GM23338 (cell line): ENCODE measurements at places on chromosomes 12 and 14.

DNA sequence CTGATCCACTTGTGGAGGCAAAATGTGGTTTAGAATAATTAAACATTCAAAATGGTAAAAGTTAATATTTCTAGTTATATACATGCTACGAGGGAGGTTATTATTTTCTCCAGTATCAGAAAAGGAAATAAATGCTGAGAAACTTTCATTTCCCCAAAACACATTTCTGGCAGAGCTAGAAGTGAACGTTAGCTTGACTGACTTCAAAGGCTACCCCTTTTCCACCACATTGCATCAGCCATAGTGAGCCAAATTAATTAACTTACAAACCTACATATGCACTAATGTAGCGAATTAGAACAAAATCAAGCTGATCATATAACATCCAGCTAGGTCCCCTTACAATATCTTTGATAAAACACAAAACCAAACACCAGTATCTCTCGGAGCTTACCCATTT is 49.3 kb upstream of the RERGL start:
- no peak for DNase-seq

DNA sequence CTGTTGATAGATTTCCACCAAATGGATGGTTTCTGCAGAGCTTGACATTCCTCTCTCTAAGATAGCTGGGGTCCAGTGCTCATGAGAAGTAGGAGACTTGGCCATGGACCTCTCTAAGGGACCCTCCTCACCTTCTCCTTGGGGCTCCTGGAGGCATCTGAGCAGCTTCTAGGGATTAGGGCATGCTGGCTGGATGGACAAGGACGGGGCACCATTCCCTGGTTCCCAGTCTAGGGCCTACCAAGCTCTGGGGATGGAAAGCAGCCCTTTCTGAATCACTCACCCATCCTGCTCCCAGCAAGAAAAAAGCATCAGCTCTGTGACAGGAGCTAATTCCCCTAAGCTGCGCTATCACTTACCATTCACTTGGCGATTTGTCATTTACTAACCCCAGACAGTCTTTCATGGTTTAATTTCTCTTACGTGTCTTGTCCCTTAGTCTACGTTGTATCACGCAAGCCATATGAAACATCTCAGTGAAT is 39.5 kb downstream of the VWF start:
- DNase-seq, result no peak

- DNase-seq, result no peak
These were observed 435.8 kb downstream of the NRXN3 start for GRCh38 chr14:78605897-78606500.

DNA sequence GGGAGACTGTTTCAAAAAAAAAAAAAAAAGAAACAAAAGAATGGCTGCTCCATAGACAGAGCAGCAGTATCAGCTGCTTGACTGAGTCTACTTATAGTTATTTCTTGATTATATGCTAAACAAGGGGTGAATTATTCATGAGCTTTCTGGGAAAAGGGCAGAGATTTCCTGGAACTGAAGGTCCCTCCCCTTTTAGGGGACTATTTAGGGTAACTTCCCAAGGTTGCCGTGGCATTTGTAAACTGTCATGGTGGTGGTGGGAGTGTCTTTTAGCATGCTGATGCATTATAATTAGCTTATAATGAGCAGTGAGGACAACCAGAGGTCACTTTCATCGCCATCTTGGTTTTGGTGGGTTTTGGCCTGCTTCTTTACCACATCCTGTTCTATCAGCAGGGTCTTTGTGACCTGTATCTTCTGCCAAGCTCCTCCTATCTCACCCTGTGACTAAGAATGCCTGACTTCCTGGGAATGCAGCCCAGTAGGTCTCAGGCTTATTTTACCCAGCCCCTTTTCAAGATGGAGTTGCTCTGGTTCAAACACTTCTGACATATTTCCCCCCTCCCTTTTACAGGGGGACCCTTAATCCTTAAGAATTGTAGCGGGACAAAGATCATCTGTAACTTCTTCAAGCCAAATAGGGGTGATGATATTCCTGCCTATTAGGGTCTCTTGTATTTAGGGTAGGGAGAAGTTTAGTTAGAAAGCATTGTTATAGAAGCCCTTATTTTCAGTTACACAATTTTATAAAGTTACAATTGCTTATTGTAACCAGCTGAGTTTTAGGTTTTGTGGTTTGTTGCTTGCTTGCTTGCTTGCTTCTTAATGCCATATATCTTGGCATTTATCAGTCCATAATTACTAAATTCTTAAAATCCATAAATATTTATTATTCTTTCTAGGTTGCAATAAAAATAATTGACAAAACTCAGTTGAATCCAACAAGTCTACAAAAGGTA is 42.5 kb downstream of the MARK3 start:
- DNase-seq, result peak; percentile 83

DNA sequence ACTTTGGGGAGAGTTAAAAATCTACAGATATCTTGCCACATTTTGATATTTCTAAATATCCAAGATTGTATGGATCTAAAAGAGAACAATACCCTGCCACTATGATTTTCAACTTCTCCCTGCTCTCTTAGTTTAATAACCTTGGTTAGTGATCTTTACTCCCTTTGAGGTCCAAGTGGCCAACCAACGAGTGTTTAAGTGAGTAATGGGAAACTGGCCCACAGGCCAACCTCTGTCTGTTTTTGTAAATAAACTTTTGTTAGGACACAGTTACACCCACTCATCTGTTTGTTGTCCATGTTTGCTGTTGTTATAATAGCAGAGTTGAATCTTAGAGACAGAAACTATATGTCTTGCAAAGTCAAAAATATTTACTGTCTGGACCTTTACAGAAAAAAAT is 30.9 kb upstream of the NKX2-1 start:
- no peak for DNase-seq

GRCh38 chr12:115259968-115260747 is 576.2 kb upstream of the TBX3 start:
- no peak for DNase-seq

- no peak for DNase-seq
These were observed 482.7 kb upstream of the RGS6 start for GRCh38 chr14:71449316-71450055.

DNA sequence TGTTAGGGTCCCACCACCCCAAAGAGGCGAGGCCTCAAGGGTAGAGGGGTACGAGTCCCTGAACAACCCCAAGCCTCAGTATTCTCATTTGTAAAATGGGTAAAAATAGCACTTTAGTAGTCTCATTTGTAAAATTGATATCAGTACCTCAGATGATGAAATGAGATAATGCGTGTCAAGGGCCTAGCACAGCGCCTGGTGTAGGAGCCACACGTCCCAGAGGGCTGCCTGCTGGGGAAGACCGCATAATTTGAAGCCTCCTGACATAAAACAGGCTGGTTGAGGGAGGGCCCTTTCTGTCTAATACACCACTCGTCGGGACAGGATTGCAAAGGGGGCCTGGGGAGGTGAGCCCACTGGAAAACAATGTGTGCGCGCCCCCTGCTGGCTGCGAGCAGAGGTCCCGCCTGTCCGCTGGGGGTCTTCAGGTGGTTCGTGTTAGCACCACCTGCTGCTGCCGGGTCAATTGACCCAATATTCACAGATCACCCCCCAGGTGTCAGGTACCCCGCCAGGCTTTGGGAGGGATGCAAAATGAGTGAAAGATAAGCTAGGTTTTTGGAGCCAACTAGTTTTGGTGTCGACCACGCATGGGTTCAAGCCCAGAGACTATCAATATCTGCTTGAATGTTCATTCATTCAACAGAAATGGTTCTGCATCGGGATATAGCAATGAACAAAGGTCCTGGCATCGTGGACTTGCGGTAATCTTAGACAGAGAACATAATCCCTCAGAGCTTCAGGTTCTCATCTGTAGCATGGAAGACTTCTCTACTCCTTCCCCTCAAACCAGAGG is 24.7 kb upstream of the IRF2BPL start:
- peak; percentile 92 for DNase-seq

GRCh38 chr12:49109641-49110463 is 795 bp downstream of the LMBR1L start:
- DNase-seq, result peak; percentile 75

- DNase-seq, result no peak
These were observed 1047.2 kb downstream of the SLC6A15 start for GRCh38 chr12:83865431-83865830.

- DNase-seq, result no peak
These were observed 385.3 kb upstream of the DDHD1 start for GRCh38 chr14:53538316-53538881.

DNA sequence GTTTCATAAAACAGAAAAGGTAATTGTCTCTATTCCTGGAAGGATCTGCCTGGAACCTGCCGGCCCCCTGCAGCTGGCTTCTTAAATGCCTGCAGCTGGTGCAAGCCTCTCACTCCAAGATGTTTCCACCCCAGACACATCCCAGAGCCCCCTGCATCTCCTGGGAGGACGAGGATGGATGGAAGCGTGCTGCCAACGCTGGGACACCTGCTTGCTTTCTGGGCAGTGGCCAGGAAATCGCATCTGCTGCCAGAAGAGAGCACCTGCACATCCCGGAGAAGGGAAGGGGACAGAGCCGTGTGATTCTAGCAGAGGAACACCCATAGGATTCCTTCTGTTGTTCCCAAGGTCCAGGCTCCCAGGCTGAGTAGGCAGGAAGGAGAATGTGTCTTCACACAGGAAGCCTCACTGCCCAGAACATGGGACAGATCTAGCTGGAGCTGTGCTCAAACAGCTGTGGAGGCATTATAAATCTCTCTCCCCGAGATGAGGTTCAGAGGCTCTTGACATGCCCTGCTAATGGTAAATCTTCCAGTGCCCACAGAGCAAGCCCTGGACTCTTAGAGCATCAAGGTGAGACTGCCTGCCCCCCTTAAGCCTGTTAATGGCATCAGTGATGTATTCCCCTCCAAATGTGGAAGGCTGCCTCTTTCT is 138.8 kb upstream of the MAP1LC3B2 start:
- DNase-seq, result no peak

DNA sequence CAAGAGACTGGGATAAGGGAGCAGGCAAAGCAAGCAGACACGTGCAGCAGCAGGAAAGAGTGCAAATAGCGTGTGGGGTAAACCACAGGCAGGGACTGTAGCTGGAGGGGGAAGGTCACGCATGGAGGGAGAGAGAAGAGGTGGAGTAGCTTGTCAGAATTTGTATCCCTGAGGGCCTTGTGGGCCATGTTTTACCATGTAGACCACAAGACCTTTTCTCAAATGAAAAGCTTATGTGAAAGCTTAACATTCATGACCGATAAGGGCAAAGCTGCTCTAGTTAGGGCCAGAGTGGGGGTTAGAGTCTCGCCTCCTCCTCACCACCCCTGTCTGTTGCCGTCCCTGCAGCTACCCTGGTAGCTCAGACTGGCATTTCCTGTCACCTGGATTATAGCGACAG is 152.9 kb upstream of the E2F7 start:
- no peak for DNase-seq

DNA sequence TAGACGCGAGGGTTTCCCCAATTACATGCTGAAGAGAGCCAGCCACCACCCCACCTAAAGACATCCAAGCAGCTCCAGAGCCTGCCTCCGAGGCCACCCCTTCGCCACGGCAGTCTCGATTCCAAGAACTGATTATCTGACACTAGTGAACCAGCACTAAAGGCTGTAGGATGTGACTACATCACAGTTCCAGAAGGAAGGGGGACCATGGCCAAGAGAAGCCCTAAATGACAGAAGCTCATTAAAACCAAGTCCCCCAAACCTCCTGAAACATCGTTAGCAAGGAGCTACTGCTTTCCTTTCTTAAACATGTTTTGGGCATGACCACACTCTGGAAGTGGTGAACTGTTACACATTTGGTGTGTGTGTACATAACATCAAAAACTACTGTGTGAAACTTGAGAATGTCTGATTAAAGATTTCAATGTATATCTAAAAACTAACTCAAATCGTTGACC is 88.2 kb downstream of the DUSP16 start:
- no peak for DNase-seq

DNA sequence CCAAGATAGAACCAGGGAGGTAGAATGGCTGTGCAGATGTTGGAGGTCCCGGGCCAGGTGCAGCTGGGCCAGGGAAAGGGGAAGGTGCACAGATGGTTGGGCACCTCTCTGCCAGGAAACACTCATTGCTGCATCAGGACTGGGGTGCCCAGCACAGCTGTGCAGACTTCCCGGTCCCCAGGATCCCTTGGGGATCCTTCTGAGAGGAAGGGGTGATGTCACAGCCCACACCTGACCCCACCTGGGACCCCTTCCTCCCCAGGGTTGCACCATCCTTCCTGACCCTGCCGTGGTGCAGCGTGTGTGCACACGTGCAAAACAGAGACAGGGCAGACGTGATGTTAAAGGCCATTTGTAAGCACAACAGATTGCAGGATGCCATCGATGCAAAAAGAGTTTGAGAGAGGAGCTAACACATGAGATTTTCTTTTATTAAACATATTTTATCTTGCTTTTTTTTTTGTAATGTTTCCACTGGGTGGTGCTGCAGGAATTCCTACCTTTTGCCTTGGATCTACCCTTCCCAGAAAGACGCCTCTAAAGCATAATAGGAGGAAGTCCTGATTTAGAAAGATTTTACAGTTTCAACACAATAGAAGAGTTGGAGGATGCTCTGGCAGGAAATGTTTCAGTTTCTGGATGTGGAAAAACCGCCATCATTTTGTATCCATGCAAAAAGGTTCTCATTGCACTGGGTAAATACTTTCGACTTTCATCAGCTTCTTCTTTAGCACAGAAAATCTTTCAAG is 14.8 kb downstream of the ELK3 start:
- no peak for DNase-seq

GRCh38 chr12:50032854-50033581 is 7.7 kb upstream of the RACGAP1 start:
- peak; percentile 74 for DNase-seq

- DNase-seq, result no peak
These were observed 50.6 kb upstream of the REP15 start for GRCh38 chr12:27645671-27646070.

GRCh38 chr12:18990856-18991255 is 138.7 kb upstream of the PLEKHA5 start:
- DNase-seq, result no peak

DNA sequence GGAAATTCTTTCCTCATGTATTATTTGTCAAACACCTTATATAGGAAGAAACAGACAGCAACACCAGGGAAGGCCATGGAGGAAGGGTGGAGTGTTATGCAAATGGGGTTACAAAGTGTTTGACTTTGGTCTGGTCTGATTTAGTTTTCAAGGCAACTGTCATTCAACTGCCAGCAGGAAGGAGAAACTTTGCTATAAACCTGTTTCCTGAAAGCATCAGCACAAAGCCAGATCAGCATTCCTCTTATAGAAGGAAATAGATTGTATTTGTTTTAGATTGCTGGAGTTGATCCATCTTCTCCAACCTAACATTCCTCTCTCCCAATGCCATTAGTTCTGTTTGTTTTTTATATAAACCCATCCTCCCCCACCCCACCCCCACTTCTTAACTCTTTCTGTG is 65.7 kb downstream of the STAB2 start:
- no peak for DNase-seq

DNA sequence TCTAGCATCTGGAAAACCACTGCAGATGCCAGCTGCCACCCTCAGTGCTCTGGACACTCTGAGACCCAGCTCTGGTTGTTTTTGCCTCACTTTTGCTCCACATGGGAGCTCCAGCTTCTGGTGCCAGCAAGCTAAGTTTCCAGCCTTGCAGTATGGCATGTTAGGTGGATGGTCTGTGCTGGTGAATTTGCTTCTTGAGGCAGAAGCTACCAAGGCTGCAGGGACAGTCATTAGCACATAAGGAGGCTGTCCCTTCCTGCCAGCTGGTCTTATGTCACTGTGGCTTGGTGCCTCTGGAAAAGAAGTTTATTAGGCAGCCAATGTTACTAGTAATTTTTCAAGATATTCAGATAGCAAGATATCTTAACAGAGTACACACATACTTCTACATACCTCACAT is 64.2 kb upstream of the CSRP2 start:
- DNase-seq, result no peak

GRCh38 chr12:43812926-43813325 is 6.8 kb upstream of the TWF1 start:
- DNase-seq, result no peak

- no peak for DNase-seq
These were observed 11.5 kb downstream of the ADAMTS20 start for GRCh38 chr12:43540470-43540869.
